Fibroblast of mammary gland (primary cell): ENCODE measurements at places on chromosomes 7 and 10.

GRCh38 chr7:137757146-137757925 is 89.4 kb downstream of the DGKI start:
- DNase-seq = peak; percentile 86

DNA sequence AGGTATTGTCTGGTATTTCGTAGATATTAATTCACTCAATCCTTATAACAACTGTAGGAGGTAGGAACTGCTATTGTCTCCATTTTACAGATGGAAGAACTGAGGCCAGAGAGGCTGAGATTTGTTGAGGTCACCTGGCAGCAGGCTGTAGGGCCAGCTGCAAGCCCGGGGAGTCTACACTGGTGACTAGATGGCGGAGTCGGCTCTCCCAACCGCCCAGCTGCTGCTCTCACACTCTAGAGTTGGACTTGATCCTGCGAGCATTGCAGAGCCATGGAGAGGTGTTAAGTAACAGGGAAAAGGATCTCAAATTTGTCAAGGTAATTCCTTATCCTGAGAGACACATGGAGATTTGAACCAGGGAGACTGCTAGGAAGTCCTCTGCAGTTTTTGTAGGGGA is 124.1 kb downstream of the CAMK1D start:
- DNase-seq = no peak

DNA sequence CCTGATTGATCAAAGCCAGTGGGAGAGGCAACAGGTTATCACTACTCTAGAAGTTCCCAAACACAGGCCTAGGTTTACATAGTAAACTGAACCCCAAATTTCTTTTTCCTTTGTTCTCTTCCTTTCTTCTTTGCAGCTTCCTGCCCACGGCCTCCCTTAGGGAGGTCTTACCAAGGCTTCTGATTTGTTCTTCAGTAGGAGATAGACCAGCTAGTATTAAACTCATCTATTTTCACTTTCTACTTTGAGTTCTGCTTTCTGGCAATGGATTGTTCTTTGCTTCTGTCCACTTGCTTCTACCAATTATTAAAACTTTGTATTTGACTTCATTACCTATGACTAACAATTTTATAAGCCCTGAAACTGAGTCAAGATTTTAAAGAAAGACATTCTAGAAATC is 251.2 kb upstream of the FZD1 start:
- DNase-seq = no peak

DNA sequence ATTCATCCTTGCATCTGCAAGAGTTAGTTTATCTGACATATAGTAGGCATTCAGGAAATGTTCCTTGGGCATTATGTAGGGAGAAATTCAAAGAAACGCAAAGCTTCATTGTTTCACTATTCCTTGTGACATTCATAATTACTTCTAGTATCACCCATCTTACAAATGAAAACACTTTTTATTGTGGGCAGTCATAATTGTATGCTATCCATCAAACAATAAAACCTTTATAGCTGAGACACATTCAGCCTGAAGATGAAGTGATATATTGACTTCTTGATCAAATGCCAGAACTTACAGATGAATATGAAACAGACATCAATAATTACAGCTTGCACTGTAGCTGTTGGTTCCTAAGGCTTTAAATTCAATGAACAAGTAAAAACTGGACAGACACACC is 36.4 kb downstream of the FAM204A start:
- DNase-seq = no peak

GRCh38 chr10:35435824-35436223 is 99.5 kb downstream of the CCNY start:
- no peak for DNase-seq

GRCh38 chr7:111329367-111330234 is 232.7 kb downstream of the IMMP2L start:
- peak; percentile 17 for DNase-seq

GRCh38 chr10:60955957-60956425 is 12.0 kb upstream of the RHOBTB1 start:
- DNase-seq = peak; percentile 71

DNA sequence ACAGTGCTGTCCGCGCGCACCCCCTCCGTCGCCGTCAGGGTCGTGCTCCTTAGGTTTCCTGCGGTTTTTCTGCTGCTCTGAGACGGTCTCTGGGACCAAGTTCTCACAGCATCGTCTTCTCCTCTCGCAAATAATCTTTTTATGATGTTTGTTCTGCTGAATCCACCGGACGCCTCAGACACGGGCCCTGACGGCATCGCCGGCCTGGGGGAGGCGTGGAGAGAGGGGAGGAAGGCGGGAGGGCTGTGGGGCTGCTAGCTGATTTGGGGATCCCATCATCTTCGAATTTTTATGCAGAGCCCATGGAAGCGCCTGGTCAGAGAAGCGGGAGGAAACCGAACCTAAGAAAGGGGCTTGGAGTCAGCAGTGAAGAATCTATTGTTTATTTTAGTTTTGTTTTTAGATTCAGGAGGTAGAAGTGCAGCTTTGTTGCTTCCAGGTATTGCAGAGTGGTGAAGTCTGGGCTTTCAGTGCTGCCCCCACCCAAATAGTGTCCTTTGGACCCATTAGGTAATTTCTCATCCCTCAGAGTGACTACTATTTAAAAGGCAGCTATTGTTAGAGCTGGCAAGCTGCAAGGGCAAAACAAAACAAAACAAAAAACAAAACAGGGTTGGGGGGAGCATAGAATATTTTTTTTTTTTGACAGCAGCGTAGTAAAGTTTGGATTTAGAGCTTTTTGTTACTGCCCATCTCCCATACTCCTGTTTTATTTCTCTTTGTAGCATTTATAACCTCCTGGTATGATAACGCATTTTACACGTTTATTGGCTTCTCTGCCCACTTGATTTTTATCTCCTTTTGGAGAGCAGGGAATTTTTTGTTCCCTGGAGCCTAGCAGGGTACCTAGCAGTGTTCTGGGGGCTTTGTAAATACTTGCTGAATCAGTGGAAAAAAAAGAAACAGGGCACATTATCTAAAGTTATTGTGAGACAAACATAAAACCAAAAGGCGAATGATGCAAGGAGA is 92.6 kb downstream of the SPAG6 start:
- no peak for DNase-seq

DNA sequence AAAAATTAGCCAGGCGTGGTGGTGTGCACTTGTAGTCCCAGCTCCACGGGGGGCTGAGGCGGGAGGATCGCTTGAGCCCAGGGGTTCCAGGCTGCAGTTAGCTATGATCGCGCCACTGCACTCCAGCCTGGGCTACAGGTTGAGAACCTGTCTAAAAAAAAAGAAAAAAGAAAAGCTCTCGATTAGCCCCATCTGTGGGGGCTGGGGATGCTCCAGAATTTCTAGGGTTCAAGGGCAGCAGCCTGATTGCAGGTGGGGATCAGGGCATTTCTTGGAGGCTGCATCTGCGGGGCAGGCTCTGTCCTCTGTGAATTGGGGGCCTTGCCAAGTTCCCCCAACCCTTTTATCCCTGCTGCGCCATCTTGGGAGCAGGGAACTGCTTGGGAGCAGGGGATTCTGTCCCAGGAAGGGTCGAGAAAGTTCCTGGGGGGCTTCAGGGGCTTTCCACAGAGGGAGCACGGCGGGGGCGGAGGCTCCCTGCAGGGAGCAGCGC is 651 bp upstream of the ARPC1A start:
- no peak for DNase-seq

DNA sequence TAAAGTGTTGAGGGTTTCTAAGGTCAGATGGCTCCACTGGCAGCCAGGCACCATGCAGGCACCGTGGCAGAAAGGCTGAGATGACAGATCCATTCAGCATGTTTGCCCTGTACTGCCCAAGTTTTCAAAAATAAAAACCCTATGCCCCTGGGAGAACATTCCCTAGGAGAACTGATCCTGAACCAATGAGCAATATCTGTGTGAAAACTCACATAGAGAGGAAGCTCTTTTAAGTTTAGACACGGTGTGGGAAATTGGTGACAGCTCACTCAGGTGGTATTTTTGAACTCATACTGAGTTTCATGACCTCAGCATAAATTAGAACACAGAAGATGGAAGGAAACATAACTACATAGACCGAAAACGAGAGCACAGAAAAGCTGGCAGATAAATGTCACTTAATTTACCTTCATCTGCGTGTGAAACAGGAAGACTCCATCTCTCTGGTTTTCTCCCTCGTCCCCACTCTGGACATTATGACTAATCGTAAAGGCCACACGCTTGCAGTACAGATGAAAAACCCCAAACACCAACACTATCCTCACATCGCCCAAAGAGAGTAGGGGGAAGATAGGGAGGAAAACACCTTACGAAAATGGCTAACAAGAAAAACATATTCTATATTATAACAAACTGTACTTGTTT is 127.8 kb downstream of the ICA1 start:
- DNase-seq = no peak

DNA sequence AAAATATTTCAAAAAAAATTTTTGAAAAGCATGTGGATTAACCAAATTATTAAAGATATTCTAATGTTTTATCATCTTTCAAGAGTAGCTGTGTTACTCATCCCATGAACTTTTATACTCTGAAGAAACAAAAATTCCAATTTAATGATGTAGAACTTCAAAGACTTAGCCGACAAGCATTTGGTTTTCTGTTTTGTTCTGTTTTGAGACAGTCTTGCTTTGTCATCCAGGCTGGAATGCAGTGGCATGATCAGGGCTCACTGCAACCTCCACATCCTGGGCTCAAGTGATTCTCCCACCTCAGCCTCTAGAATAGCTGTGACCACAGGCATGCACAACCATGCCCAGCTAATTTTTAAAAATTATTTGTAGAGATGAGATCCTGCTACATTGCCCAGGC is 17.8 kb upstream of the LCOR start:
- peak; percentile 85 for DNase-seq

GRCh38 chr7:3691478-3692158 is 390.6 kb downstream of the SDK1 start:
- no peak for DNase-seq

- no peak for DNase-seq
Observed at GRCh38 chr10:49624629-49625028, 10.8 kb downstream of the CHAT start.

GRCh38 chr10:124732931-124733570 is 11.1 kb downstream of the FAM53B start:
- peak; percentile 70 for DNase-seq

GRCh38 chr7:133510326-133511055 is 257.6 kb downstream of the EXOC4 start:
- peak; percentile 64 for DNase-seq

GRCh38 chr10:120503689-120504088 is 46.7 kb downstream of the PLPP4 start:
- DNase-seq = no peak

DNA sequence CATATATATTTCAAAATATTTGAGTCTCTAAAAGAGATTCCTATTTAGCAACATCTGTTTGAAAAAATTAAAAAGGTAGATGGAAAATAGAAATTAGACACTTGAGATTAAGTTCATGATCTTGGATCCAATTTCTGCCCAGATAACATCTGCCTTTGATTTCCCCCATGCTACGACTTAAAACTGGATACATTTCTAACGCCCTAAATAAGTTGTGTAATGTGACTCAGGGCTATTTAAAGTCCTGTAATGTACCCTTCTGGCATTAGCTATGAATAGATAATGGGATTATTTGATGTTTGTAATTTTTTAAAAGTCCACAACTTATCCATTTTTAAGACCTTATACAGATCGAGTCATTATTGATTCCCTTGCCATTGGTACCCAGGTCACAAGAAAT is 23.4 kb downstream of the CFAP43 start:
- peak; percentile 32 for DNase-seq
